Iris pigment epithelial cell (primary cell): ENCODE measurements at places on chromosomes 5 and 9.

DNA sequence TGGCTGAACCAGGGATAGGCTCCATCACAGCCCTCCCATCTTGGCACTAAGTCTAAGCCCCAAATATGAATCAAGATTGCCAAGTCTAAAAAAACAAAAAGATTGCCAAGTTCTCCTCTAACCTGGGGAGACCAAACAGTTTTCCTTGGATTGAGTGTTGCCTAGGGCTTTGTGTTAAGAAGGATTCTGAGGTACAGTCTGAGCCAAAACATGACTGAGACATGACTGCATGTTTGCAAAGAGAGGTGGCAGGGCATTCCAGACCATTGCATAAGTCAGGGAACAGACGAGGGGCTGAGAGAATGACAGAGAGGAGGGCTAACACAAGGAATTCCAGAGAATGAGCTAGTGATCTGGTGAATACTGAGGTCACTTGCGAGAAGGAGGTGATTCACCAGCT lies 11.4 kb downstream of the LAMC3 start:
- peak; percentile 91 for DNase-seq

DNA sequence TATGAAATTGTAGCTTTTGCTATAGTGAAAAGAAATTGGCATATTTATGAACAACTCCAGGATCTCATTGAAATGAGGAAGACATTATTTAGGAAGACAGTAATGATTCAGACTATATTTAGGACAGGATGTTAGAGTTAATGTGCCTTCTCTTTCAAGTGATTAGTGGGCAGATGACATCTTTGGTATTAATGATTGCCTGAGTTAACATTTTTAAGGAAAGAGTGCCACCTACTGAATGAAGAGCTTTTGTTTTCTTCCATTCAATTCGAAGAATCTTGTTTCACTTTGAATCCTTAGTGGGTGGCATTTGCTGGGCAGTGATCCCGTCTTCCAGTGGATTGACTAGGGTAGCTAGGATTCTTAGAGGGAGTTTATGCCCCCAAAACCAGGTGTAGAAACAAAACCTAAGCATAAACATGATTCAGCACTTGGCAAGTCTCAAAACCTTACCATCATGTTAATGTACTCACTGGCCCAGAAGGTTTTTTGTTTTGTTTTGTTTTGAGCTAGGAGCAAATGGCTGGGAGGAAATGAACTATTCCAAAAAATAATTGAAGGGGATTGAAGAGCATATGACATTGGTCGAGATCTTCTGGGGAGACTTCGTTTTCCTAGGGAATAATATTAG lies 23.2 kb downstream of the MAP3K1 start:
- peak; percentile 65 for DNase-seq

DNA sequence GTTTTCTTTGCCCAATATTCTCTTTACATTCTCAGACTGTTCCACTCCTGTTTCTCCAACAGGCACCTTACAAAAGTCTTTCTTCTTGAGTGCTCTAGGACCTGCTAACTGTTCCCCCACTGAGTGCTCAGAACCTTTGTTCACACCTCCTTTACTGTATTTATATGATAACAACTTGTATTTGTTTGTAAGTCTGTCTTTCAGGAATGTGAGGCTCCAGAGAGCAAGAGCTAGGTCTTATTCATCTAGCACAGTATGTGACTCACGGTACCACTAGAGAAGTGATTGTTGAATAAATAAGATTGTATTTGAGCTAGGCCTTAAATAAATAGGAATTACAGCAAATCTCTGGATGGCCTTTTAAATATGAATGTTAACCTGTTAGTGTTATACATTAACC lies 42.5 kb upstream of the MYOT start:
- peak; percentile 44 for DNase-seq

- DNase-seq = peak; percentile 69
Measured at GRCh38 chr5:139494832-139495231, 12.3 kb upstream of the STING1 start.

- peak; percentile 87 for DNase-seq
Measured at GRCh38 chr5:9557696-9558095, 11.8 kb upstream of the SEMA5A start.

GRCh38 chr5:54526604-54527288 lies 9.2 kb downstream of the SNX18 start:
- no peak for DNase-seq

DNA sequence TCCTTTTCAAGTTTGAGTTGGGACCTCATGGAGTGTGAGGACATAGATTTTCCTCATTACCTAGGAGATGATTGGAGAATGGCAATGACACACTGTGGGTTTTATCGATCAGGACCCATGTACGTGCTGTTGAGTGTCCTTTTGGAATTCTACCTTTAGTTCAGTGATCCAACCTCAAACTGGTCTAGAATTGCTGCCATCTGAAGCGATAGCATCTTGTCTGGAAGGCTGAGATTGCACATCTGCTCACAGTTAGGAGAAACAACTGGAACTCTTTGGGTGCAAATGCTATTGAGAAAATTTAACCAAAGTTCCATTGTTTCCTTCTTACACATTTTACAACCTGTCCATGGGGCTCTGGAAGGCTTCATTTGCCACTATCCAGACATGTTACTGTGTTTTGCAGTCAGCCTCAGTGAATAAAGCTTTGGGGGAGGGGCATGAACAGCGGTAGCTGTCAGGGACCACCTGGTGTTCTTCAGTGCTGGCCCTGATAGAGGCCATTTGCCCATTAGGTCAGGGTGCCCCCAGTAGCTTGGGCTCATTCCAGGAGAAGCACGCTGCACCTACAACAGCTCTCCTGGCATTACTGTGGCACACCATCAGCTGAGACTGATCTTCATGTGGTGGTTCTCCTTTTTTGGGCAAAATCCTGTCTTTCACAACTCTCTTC lies 123.1 kb downstream of the PDE8B start:
- DNase-seq = no peak

- no peak for DNase-seq
Measured at GRCh38 chr9:120668399-120668798, 45.9 kb downstream of the MEGF9 start.

GRCh38 chr5:151632524-151632923 lies 41.4 kb upstream of the FAT2 start:
- DNase-seq = no peak

- DNase-seq = no peak
Measured at GRCh38 chr5:103541114-103541513, 21.5 kb downstream of the NUDT12 start.

GRCh38 chr5:175897285-175897684 lies 25.9 kb downstream of the CPLX2 start:
- DNase-seq = no peak

GRCh38 chr5:94618029-94618492 lies 343 bp downstream of the KIAA0825 start:
- peak; percentile 72 for DNase-seq

DNA sequence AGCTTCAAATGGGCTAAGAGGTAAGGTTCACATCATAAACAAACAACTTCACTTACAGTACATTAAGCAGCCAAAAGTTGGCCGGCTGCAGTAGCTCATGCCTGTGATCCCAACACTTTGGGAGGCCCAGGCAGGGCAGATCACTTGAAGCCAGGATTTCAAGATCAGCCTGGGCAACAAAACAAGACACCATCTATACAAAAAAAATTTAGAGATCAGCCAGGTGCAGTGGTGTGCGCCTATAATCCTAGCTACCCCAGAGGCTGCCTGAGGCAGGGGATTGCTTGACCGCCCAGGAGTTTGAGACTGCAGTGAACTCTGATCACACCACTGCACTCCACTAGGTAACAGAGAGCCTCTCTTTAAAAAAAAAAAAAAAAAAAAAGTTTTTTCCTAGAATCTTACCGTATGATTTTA lies 16.9 kb downstream of the UBTD2 start:
- DNase-seq = no peak

- DNase-seq = no peak
Measured at GRCh38 chr5:134143944-134144941, 29.8 kb downstream of the TCF7 start.

DNA sequence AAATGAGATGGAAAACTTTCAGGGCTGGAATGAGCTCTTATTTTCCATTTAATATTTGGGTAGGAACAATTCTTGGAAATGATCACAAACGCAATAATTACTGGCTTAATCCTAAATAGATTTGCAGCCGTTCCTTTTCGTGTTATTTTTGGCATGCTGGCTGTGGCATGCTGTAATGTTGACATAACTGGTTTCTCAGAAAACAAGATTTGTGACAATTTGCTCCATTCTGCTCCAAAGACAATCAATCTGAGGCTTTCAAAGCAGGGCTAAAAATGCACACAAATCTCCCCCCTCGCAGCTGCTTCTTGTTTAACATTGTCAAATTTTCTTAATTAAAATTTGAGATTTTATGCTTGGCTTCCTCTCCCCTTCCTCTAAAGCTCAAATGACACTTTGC lies 151.2 kb downstream of the TTC39B start:
- DNase-seq = peak; percentile 42

- peak; percentile 41 for DNase-seq
Measured at GRCh38 chr5:146426853-146427618, 20.1 kb upstream of the TCERG1 start.

- no peak for DNase-seq
Measured at GRCh38 chr5:104652271-104652861, 1089.8 kb upstream of the NUDT12 start.

DNA sequence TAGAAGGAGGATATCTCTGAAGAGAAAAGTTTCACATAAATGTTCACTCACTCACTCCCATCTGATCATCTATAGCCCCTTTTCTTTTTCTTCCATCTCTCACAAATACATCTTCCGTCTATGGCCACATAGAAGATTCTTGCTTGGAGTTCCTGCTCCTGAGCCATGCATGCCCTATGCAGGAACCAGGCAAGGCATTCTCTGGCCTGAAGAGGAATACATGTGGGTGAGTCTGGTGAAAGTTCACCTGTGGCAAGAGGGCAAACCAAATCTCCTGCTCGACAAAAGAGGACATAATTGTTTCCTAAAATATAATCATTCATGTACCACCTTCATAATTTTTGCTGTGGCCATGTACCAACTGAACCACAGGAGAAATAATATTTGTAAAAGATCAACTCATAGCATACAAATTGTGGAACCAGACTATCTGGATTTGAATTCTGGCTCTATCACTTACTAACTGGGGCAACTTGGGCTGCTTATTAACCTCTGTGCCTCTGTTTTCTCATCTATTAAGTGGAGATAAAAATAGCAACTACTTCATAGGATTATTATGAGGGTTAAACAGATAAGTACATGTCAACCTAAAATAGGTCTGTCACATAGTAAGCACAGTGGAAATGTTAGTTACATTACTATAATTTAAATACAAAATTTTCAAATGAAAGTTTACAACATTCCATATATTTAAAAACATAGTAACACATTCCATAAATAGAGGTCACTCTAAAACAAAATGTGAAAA lies 121.2 kb upstream of the NFIB start:
- no peak for DNase-seq

DNA sequence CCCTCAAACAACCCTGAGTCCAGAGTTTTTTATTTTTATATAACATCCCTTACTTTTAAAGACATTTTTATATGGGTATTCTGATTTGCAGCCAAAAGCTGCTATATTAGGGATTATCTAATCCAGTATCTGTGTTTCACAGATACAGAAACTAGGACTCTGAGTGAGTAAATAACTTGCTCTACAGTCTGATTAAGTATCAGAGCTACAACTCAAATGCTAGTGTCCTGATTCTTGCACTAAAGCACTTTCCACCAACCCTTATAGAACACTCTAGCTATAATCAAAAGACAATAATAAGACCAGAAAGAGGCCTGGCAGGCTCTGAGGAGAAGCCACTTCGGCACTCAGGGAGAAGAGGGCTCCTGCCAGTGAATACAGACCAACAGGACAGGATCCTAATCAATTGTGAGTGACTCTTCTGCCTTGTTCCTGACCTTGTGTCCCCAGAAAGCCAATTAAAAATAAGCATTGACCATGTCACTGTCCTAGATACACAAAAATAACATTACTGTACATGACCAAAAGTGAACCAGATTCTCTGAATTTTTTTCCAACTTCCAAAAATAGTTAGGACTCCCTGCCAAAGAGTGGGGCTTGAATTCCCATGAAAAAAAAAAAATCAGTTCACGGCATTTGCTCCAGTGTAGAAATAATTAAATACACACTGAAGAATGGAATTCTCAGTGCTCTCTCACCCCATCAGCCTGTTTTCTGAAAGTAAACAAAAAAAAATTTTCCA lies 63.6 kb upstream of the MAP3K1 start:
- no peak for DNase-seq
